ENCODE measurements at places on chromosomes 4 and X.

DNA sequence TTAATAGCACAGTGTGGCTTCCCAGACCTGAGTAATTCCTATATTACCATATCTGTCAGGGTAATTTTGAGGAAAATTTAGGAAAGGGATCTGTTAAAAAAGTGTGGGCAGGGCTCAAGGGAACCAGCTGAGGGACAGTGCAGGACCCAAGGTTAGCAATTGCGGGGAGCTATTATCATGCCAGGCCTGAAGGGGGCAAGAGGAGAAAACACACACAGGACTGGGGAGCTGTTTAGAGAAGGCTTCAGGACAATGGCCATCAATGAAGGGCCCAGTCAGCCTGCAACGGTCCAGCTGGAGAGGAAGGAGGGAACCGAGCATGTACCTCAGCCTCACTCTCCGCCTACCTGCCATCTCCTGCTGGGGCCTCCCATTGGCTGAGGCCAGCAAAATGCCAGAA is 19.0 kb upstream of the NHS start:
- DNase-seq: no peak

DNA sequence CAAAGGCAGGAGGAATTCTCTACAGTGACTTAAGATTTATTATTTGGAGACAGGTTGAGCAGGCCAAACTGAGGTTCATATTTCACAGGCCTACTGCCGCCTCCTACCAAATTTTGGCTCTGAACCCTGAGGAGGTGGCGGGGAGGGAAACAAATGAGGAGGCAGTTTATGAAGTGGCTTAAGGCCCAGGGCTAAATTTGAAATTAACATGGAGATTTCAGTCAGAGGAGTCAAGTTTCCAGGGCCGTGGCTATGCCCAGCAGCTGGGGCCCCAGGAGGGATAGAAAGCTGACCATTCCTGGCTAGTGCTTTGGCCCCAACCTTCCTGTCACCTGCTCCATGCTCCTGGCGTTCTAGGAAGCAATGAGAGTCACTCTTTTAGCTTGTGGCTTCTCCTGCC is 73.4 kb upstream of the ARHGAP36 start:
- DNase-seq: no peak

DNA sequence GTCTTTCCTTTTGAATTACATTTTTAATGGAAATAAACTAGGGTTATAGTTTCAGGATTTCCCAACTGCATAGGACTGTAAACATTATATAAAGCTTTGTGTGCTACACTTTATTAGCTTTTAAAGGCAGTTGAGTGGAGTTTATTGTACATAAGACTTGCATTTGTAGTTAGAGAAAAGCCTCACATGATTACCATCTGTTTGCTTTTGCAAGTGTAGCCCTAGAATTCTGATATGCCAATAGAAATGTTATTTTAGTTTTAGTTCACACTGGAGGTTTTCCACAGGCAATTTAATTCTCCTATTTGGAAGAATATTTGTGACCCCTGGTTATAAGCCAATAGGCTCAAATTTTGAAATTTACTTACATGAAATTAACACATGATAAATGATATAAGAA is 41.3 kb upstream of the ANK2 start:
- no peak for DNase-seq

DNA sequence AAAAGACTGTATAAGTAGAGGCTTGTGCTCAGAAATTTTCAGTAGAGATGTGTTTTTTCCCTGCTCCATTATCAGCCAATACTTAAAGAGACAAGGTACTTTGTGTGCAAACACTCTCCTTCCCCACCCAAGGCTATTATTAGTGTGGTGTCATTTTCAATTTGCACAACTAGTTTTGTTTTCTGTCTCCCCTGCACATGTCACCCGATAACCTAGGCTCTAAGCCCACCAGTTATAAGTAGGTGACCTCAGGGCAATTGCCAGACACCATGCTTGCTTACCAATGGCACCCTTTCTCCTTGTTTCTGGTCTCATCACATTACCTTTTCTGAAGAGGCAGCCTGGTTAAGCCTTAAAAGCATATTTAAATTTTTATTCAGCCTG is 8.0 kb upstream of the GUCY1A1 start:
- DNase-seq: no peak

DNA sequence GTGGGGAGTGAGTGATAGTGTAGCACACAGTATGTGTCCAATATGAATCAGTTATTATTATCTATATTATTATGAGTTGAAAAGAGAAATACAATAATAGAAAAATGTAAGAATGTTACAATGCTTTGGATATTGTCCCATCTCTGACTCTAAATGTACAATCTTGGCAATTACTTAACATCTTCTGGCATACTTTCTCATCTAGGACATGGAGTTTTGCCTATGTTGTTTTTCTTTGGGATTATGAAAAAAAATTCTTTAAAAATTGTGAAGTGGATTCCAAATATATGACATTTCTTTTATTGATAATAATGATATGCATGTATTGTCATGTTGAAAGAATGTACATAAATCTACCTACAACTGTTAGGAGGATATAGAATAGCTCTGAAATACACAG is 84.1 kb downstream of the TBCK start:
- no peak for DNase-seq

Data from GM18507 (cell line).